Stimulated activated CD8-positive, alpha-beta memory T cell treated with anti-CD3 and anti-CD28 coated beads, Interleukin-4, amount 100 ng/mL, for 1 hour (primary cell): ENCODE measurements at places on chromosomes 6 and 20.

- no peak for DNase-seq
These were observed 547.8 kb upstream of the POU3F2 start for GRCh38 chr6:98286620-98287019.

GRCh38 chr6:159400826-159401225 lies 231.6 kb downstream of the FNDC1 start:
- DNase-seq: no peak

DNA sequence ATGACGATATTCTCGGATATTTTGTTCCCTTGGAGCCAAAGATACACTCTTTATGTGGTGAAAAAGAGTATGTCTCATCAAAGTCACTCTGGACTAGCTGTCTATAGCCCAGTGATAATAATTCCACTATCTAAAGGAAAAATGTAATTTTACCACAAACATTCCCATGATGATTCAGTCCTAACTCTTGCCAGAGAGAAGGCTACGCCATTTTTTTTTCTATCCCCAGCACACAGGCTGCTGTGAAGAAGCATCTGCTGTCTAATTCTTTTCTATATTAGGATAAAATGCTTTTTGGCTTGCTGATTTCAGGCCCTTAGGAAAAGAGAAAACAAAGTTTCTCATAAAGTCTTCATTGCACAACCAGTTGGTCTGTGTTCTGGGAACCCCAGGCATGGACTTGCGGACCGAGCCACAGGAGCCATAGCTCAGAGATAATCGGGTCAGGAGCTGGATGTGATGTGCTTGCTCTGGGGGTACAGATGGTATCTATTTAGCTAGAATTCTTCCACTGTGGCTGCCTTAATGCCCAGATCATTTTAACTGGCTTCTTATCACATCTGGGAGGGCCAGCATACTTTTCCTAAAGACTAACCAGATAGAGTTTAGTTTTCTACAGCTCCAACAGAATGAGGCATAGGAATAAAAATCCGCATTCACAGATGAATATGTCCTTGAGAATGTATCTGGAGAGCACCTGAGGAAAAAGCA lies 683.7 kb upstream of the ID4 start:
- no peak for DNase-seq

DNA sequence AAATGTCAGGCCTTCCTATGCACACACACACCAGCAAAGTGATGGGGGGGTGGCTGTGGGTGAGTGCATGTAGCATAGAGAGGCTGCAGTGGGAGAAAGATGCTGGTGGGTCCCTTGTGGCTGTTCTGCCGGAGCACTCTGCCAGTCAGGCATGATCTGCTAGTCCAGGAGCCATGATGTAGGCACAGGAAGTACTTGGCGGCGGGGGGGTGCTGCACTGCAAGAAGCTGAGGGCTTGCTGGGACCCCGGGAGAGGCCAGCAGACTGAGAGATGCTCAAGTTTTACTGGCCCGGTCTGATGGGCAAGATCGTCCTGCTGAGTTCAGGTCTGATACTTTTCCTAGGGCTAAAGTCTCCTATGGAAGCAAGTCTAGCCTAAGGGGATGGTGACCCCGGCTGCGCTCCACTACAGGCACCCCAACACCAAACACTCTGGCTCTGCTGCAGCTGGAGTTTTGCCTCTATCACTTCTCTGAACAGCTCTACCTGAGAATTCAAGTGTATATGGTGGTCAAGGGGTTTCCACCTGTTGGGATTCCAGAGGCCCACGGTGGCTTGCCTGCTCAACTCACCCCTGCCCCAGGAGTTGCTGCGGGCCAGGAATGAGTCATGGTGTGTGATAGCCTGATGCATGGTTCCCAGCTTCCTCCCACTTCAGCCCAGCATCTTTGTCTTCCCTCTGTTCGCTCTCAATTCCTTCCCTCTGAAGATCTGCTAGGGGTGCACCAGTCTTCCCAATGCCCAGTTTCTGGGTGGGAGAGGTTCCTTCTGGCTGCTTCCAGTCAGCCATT lies 971.8 kb upstream of the ADGRB3 start:
- no peak for DNase-seq

GRCh38 chr6:38572186-38572813 lies 67.4 kb downstream of the BTBD9 start:
- no peak for DNase-seq

DNA sequence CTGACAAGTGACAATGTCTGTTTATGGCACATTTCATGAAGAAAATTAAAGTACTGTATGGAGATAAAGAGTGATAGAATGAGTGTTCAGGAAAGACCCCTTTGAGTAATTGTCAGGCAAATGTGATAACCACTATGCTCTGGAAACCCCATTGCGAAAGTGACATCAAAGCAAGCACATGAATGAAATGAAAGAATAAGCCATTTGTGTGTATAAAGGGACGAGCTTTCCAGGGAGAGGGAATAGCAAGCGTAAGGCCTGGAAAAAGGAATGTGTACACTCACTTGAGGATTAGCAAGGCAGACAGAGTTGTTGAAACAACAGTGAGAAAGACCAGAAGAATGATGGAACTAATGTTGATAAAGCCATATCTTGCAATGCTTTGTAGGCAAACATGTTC lies 490.0 kb downstream of the GRIK2 start:
- DNase-seq: no peak
